Type B pancreatic cell (in vitro differentiated cells): ENCODE measurements at places on chromosomes 13 and 19. TPM values are rescaled to one million over a fixed set of nuclear protein-coding genes. Genes with fewer than 3 reads are reported as not detected.

- no peak for DNase-seq
These were observed 133.5 kb downstream of the DNAJC15 start for GRCh38 chr13:43156916-43157315.

- DNase-seq = no peak
These were observed 12.5 kb downstream of the MEIS3 start for GRCh38 chr19:47406711-47407416.

- DNase-seq = no peak
These were observed 532.5 kb downstream of the DIAPH3 start for GRCh38 chr13:59631271-59631670.

The LGALS4 gene
- total RNA-seq = 33.4 and 104 TPM in 2 replicates

The ZNF709 gene
- total RNA-seq = 3.6 and 5.6 TPM in 2 replicates
